H1 (cell line): ENCODE measurements at places on chromosomes 1 and 21. TPM values are rescaled to one million over a fixed set of nuclear protein-coding genes. Genes with fewer than 3 reads are reported as not detected.

OR2L5 gene
- total RNA-seq = not detected in 2 replicates

TSPAN1 gene
- not detected in 2 replicates for total RNA-seq

GUCA2A gene
- total RNA-seq = not detected in 2 replicates

SLAMF1 gene
- total RNA-seq = not detected in 2 replicates

- peaks cover 35% of the 10 kb centered on the region for H3K36me3 ChIP-seq
- no peaks in the 10 kb centered on the region for H3K27me3 ChIP-seq
- H3K4me3 ChIP-seq = no peak overlapping the region
Measured at GRCh38 chr21:25898671-25899070, 163.9 kb downstream of the GABPA start.

DNA sequence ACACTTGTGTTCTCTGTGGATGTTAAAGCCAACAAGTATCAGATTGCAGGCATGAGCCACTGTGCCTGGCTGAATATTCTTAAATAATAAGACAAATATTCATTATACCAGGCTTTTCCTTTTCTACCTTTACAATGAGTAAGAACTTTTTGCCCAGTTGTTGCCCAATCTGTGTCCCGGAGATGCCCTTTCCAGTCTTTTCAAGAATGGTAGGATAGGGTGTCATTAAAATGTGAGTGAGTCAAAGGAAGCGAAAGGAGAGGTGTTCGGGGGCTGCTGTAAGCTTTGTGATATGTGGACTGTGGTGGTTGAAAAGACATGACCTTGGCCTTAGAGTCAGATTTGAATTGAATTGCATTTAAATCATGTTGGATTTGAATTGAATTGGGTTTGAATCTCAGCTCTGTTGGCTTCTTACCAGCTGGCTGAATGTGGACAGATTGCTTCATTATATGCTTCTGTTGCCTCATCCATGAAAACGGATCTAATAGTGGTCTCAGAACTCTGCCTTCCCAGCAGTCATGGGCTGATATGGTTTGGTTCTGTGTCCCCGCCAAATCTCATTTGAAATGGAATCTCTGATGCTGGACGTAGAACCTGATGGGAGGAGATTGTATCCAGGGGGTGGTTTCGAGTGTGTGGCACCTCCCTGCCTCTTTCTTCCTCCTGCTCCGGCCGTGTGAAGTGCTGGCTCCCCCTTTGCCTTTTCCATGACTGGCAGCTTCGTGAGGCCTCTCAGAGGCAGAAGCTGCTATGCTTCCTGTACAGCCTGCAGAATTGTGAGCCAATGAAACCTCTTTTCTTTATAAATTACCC lies 22.7 kb upstream of the AADACL3 start:
- H3K27ac ChIP-seq = no peak overlapping the region
- DNase-seq = no peak
- no peaks in the 10 kb centered on the region for H3K36me3 ChIP-seq
- H3K27me3 ChIP-seq = no peaks in the 10 kb centered on the region

- no peak overlapping the region for H3K27ac ChIP-seq
- no peak overlapping the region for H3K4me3 ChIP-seq
- H3K36me3 ChIP-seq = no peaks in the 10 kb centered on the region
- H3K4me1 ChIP-seq = no peaks in the 10 kb centered on the region
Measured at GRCh38 chr1:245245021-245245667, 90.4 kb downstream of the KIF26B start.

GRCh38 chr1:182637769-182638168 lies 33.6 kb upstream of the RGS16 start:
- DNase-seq = no peak
- H3K27ac ChIP-seq = no peak overlapping the region
- peaks cover 8% of the 10 kb centered on the region; the same call in 1 of the 2 replicates for H3K4me1 ChIP-seq
- no peak overlapping the region for H3K4me3 ChIP-seq
- H3K36me3 ChIP-seq = no peaks in the 10 kb centered on the region
- H3K27me3 ChIP-seq = no peaks in the 10 kb centered on the region

GRCh38 chr1:228065543-228066347 lies 16.8 kb upstream of the ARF1 start:
- H3K36me3 ChIP-seq = no peaks in the 10 kb centered on the region
- no peak for DNase-seq
- peaks cover 22% of the 10 kb centered on the region for H3K27me3 ChIP-seq
- H3K4me3 ChIP-seq = no peak overlapping the region
- no peak overlapping the region for H3K27ac ChIP-seq

DNA sequence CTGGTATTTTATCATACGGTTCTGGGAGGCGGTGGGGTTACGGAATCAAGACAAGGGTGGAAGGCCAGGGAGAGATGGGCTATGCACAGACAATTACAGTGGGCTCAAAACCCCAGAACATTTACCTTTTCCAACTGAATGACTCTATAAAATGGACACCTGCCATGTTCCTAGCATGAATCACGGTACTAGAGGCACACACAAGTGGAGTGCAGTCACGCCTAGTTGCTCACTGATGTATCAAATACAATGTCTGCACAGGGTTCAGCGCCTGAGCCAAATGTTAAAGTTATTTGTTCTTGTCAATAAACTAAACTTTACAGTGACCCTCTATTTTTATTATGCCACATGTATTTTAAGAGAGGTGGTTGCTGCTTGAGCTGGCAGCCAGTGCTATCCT lies 121.4 kb downstream of the ATG4C start:
- H3K4me3 ChIP-seq = no peak overlapping the region
- no peaks in the 10 kb centered on the region for H3K4me1 ChIP-seq
- DNase-seq = no peak
- H3K27ac ChIP-seq = no peak overlapping the region
- H3K27me3 ChIP-seq = no peaks in the 10 kb centered on the region
- H3K36me3 ChIP-seq = no peaks in the 10 kb centered on the region

GRCh38 chr1:229905031-229905545 lies 161.9 kb upstream of the GALNT2 start:
- H3K4me1 ChIP-seq = no peaks in the 10 kb centered on the region; the same call in 1 of the 2 replicates
- no peak overlapping the region for H3K27ac ChIP-seq
- H3K36me3 ChIP-seq = no peaks in the 10 kb centered on the region
- H3K27me3 ChIP-seq = no peaks in the 10 kb centered on the region
